Esophagus (tissue), 2 donors: ENCODE measurements at places on chromosomes 3 and 15. TPM values are rescaled to one million over a fixed set of nuclear protein-coding genes. Genes with fewer than 3 reads are reported as not detected.

The TMEM207 gene
- not detected for polyA plus RNA-seq

The NBEAL2 gene
- 211 TPM for polyA plus RNA-seq

The SFMBT1 gene
- polyA plus RNA-seq, result 2.3 TPM

The KBTBD8 gene
- 0.47 TPM for polyA plus RNA-seq

The RUBCN gene
- polyA plus RNA-seq, result 12.6 TPM

The ATP2B2 gene
- polyA plus RNA-seq, result 0.06 TPM

The SYNPR gene
- not detected for polyA plus RNA-seq

The SAXO2 gene
- 2.3 TPM for polyA plus RNA-seq

The INKA1 gene
- 28.4 TPM for polyA plus RNA-seq

The POLQ gene
- polyA plus RNA-seq, result 3.2 TPM

The LNP1 gene
- 0.41 TPM for polyA plus RNA-seq

The HIGD2B gene
- not detected for polyA plus RNA-seq

The SLC6A1 gene
- polyA plus RNA-seq, result 6.9 TPM

The CCDC54 gene
- polyA plus RNA-seq, result not detected

The FGD5 gene
- polyA plus RNA-seq, result 1.7 TPM

The FSD2 gene
- polyA plus RNA-seq, result 0.12 TPM

The GOLGA6D gene
- not detected for polyA plus RNA-seq

The TGM5 gene
- polyA plus RNA-seq, result 12.9 TPM

The LRRC3B gene
- 0.02 TPM for polyA plus RNA-seq

The GOLGA8R gene
- polyA plus RNA-seq, result 0.79 TPM

The PLA2G4D gene
- polyA plus RNA-seq, result 4.5 TPM

The TERB2 gene
- polyA plus RNA-seq, result not detected

The TMEM212 gene
- polyA plus RNA-seq, result not detected

The CLDN16 gene
- 0.12 TPM for polyA plus RNA-seq

The GLDN gene
- 0.29 TPM for polyA plus RNA-seq

The KNG1 gene
- not detected for polyA plus RNA-seq
